ENCODE measurements at places on chromosomes 1 and 21.

DNA sequence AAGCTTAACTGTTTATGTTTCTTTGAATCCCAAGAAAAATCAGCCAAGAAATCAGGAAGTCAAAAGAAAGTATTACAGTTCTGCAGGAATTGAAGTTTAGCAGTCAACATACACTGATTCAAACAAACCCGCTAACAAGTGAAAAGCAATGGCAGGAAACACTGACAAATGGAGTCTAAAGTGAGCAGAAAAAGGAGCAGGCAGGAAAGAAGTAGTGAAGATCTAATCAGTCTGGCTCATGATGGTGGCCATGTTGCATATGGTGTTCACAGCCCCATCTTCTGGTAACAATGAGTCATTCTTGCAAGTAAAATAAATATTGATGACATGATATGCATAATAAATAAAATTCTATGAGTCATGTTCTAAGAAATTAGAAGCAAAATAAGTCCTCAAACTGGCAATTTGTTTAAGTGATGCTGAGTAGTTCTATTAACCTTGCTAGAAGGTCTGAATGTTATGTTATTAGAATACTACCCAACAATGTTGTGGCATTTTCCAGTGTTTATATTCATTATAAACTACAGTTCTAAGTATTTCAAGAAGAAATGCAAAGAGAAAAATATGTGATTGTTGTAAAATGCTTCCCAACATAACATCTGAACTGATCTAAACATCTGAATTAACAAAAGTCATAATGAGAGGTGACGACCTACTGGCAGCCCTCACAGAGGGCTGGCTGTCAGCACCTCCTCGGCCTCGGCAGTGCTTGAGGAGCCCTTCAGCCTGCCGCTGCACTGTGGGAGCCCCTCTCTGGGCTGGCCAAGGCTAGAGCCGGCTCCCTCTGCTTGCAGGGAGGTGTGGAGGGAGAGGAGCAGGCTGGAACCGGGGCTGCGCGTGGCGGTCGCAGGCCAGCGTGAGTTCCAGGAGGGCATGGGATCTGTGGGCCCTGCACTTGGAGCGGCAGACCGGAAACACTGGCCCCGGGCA is 5.7 kb upstream of the ACBD6 start:
- DNase-seq: no peak

- DNase-seq: no peak
These were observed 22.5 kb upstream of the GPR157 start for GRCh38 chr1:9151328-9151860.

- no peak for DNase-seq
These were observed 548.8 kb upstream of the ZP4 start for GRCh38 chr1:238439511-238439910.

DNA sequence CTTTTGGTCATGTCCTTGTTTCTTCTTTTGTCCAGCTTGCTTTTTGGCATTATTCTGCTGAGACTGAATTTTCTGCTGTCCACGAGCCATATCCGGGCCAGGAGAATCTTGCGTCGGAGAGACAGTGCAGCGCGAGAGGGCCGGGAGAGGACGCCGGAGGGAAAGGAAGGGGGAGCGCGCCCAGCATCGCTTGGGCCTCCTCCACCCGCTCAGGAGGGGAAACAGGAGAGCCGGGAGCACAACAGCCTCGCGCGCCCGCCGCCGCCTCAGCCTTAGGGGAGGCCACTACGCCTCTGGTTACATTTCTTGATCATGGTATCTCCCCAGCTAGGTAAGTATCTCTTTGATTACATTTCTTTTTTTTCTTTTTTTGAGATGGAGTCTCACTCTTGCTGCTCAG is 7.4 kb upstream of the DEGS1 start:
- DNase-seq: no peak

DNA sequence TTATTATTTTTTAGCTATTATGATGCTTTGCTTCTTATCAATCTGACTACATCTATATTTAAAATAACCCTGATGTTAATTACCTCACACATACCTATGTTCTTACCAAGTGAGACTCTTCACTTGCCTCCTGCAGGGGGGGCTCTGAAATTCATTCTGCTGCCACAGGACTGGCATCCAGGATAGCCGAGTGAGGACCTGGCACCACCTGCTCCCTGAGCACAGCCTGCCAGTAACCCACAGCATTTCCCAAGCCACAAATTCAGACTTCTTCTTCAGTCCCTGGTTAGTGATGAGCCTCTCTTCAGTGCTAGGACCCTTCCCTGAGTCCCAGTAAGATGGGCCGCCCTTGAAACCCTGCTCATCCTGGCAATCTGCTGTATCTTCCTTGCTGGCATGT is 296.5 kb upstream of the PLXNA2 start:
- no peak for DNase-seq

- peak; percentile 44 for DNase-seq
These were observed 17.7 kb upstream of the PTPRC start for GRCh38 chr1:198620951-198621824.

DNA sequence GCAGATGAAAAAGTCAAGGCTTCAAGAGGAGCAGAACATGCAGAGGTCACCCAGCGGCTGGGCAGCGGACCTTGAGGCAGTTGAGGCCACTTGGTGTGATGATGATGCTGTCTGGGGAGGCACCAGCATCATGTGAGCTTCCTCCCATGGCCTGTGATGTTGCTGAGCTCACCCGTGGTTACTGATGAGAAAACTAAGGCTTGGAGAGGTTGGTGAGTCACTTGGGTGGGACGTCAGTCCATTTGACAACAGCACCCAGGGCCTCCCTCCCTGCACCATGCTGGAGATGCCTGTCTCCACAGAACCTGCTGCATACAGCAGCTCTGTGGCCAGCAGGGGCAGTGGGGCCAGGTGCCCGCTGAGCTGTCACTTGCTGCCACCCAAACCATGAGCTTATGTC is 146.8 kb downstream of the NPHP4 start:
- no peak for DNase-seq

- DNase-seq: no peak
These were observed 8.3 kb downstream of the CDKN2C start for GRCh38 chr1:50978144-50978851.

DNA sequence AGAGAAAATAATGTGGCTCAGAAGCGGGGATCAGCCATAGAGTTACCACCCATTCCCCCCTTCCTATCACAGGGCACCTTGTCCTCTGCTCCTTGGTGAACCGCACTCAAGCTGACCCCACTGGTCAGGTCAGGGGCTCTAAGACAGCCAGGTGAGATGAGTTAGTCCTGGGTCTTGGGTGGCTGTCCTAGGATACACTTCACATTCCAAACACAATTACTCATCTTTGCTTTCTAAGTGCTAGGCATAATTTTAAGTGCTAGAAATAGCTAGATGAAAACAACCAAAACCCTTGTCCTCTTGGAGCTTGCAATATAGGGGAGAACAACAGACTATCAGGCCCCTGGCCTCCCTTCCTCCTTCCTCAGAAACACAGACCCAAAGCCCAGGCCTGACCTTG is 7.8 kb upstream of the MUTYH start:
- DNase-seq: no peak

DNA sequence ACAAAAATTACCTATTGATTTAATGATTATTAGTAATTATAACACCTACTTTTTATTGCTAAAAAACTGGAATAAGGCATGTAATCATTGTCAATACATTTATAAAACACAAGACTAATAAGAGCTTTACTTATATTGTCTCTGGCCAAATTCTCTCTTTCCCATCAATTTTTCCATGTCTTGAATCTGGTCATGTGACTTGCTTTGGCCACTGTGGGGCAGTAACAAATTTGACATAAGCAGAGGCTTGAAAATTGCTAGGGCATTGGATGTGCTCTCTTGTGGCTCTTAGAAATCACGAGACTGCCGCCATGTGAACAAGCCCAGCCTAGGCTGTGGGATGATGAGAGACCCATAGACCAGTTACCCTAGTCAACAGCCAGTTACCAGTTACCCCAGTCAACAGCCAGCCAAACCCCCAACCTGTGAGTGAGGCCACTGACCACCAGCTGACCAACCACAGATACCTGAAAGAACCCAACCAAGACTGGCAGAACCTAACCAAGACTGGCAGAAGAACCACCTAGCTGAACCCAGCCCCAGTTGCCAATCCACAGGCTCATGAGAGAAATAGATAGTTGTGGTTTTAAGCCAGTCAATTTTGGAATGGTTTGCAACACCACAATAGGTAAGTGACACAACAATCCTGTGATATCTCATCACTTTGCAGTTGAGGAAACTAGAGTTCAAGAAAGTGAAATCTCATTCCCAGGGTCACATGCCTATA is 8.8 kb downstream of the KLHDC7A start:
- DNase-seq: no peak

DNA sequence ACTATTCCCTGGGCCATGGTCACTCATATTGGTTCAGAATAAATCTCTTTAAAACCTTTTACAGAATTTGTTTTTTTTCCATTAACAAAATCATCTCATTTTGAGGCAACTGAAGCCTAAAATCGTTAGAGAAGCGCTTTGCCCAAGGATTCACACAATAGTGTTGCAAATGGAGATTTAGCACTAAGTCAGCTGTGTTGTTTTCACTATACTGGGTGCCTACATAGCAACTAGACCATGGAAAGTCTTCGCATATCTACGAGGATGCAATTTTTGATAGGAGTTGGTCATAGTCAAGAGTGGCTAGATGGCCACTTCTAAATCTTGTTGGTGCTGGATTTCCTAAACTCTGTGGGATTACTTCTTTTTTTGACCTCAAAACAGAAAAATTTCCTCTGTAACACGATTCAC is 530 bp upstream of the TIPRL start:
- no peak for DNase-seq

GRCh38 chr1:207424570-207425131 is 29.5 kb upstream of the CR2 start:
- DNase-seq: no peak

- DNase-seq: no peak
These were observed 66.7 kb downstream of the COL18A1 start for GRCh38 chr21:45471525-45472221.

- no peak for DNase-seq
These were observed 96.1 kb downstream of the TRABD2B start for GRCh38 chr1:47901001-47901575.

- DNase-seq: no peak
These were observed 70.3 kb downstream of the OMA1 start for GRCh38 chr1:58476179-58476578.

All from activated T-helper 1 cell treated with Interleukin-2 at 50 U/mL for 16 hours (primary cell).